T-helper 1 cell (primary cell): ENCODE measurements at places on chromosomes 2 and 18.

GRCh38 chr18:74702950-74703349, 105.3 kb downstream of the ZNF407 start:
- no peak for DNase-seq

DNA sequence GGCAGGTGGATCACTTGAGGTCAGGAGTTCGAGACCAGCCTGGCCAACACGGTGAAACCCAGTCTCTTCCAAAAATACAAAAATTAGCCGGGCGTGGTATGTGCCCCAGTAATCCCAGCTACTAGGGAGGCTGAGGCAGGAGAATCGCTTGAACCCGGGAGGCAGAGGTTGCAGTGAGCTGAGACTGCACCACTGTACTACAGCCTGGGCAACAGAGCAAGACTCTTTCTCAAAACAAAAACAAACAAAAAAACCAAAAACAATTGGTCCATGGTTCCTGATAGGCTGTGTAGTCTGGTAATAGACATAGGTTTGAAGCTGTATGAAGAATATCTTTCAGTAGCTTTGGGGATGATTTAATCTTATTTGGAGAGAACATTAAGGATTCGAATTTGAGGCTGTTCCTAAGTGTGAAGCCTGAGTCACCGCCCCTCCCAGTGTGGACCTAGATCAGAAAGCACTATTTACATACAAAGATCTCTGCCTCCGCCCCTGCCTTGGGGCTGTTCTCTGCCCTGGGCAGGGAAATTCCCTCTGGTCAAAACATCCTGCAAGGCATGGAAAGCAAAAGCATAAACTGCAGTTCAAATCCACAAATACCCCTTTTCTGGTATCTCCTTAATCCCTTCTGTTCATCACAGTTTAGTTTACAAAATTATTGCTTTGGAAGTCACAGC, 52.8 kb upstream of the PMAIP1 start:
- peak; percentile 58 for DNase-seq

DNA sequence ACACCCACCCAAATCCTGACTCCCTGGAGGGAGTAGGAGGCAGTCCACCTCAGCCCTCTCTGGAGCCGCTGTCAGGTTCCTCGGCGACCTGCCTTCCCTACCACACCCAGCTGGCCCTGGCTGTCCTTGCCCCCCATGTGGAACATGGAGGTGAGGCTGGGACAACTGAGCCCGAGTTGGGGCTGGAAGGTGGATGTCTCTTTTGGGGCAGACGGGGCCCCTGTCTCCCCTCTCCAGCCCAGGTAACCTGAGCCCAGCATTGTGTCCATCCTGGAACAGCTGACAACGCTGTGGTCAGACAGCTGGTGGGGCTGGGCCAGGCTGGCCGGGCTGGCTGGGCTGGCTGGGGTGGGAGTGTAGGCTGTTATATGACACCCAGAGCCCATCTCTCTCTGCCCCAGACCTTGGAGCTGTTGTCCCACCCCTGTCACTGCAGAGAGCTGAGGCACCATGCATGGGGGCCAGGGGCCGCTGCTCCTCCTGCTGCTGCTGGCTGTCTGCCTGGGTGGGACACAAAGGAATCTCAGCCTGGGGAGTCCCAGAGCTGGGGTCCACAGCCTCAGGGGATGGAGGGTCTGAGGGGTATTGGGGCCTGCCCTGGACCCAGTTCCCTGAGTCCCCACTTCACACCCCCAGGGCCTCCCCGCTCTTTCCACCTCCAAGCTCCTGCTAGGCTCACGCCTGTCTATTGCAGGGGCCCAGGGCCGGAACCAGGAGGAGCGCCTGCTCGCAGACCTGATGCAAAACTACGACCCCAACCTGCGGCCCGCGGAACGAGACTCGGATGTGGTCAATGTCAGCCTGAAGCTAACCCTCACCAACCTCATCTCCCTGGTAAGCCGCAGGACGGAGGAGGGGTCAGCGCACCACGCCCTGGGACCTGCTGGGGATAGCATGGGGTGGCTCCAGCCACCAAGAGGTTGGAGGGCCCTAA, at the start of gene CHRNG:
TSS of gene CHRNG (plus strand) at position 395 of the 934 bp plus-strand sequence. CDS start at position 451, 56 bp downstream.
- DNase-seq: no peak

DNA sequence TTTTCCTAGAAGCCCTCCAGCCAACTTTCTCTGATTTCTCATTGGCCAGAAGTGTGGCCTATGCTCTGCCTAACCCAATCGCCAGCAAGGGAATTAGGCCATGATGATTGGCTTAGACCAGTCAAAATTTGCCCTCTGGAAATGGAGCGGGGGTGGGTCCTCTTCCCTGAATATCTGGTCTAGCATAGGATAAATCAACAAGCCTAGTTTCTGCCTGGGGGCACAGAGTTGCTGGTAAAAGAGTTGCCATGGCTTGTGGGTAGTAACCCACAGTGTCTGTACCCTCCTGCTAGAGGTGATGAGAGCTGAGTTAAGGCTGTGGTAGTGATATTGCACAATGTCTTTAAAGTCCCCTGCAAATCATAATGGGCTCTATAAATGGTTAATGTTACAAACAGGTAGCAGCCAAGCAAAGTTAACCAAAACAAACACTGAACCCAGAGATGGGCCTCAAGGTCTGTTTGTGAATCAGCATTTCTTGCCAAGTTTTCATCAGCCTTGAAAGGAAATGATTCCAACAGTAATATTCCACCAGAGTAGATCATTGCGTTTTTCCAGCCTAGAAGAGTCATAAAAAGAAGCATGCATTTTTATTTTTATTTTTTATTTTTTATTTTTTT, 19.3 kb downstream of the GALM start:
- no peak for DNase-seq

GRCh38 chr2:20674974-20675679, 8.2 kb downstream of the GDF7 start:
- DNase-seq: no peak

DNA sequence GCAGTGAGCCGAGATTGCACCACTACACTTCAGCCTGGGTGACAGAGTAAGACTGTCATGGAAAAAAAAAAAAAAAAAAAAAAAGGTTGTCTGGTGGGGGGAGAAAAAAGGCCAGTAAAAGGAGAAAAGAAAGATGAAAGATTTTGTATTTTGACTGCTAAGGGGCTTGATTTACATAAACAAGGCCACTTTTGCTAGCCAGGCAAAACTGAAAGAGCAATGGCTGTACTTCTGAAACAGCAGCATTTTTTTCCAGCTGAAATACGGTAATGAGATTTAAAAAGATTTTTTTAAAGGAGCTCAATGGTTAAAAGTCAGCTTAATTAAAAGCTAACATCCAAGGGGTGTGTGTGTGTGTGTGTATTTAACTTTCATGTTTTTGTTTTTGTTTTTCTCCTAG, 11.3 kb upstream of the OXER1 start:
- no peak for DNase-seq
